CD8-positive, alpha-beta T cell (primary cell): ENCODE measurements at places on chromosomes 16 and 17.

DNA sequence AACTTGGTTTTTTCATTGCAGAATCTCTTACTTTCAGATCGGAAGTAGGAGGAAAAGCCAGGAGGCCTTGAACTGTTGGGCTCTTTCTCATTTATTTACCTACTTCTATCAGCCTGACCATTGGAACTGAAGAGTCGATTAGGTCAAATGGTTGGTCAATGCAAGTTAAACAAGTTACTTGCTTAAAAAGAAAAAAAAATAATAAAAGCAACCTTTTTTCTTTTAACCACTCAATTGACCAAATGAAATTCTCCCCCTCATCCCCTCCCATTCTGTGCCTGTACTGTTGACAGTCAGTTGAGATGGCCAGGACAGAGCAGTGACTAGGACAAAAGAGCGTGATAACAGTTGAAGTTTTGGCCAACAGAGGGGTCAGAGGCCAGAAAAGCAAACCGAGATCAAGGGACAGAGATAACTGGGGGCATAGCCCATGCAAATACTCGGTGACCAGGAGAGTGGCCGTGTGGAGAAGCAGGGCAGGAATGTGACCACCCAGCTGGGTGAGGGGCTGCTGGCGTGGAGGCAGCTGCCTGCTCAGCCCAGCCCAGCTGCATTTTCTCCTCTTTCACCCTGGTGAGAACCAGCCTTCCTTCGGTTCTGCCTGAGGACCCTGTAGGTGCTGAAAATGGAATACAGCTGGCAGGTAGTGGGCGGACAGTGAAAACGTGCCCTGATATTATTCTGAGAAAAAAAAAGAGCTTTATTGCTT lies 72.2 kb downstream of the HS3ST3B1 start:
- no peak for DNase-seq

- no peak for DNase-seq
These were observed 10.8 kb downstream of the C16orf90 start for GRCh38 chr16:3484318-3485096.

- DNase-seq: no peak
These were observed 7.0 kb downstream of the YPEL2 start for GRCh38 chr17:59338498-59338897.

DNA sequence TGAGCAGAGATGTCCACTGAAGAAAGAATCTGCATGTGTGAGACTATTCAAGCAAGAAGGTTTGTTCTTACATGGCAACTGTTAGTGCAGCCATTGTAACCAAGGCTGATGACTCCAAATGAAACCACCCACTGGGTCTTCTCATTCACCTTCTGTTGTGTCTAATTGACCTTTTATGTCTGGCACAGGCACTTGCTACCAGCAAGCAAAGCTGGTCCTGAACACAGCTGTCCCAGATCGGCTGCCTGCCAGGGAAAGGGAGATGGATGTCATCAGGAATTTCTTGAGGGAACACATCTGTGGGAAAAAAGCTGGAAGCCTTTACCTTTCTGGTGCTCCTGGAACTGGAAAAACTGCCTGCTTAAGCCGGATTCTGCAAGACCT lies 3.6 kb downstream of the CDC6 start:
- DNase-seq: no peak

- no peak for DNase-seq
These were observed 29.5 kb downstream of the MAP2K6 start for GRCh38 chr17:69444023-69444422.

DNA sequence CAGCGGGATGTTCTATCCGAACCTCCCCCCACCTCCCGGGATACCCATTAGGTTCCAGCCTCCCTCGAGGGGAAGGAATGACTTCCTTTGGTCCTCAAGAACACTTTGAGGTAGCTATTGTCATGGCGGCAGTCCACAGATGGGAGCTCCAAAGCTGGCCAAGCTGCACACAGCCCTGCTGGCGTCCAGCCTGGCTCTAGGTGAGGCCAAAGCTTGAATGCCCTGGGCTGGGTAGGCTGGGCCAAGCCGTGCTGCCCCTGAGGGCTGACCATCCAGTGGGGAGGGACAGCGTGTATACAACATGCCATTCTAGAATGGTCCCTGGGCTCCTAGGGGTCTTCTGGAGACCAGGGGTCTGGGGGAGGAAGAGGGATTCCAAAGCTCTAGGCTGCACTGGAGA lies 43.5 kb downstream of the PEMT start:
- no peak for DNase-seq

DNA sequence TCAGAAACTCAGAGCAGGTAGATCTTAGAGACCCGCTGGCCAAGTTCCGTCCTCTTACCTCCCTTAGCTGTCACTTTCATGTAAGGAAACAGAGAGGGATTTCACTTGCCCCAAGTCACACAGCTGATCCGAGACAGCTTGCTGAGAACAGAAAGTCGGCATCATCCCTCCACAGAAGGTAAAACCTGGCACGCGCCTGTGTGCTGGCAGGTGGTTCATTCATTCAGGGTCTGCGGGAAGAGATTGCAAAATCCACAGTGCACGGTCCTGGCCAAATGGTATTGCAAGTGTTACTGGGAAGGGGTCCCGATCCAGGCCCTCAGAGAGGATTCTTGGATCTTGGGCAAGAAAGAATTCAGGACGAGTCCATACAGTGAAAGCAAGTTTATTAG lies 139.4 kb upstream of the RPH3AL start:
- DNase-seq: no peak

GRCh38 chr17:8522577-8522976 lies 86.9 kb downstream of the NDEL1 start:
- no peak for DNase-seq

- DNase-seq: no peak
These were observed 1.2 kb downstream of the ARHGAP17 start for GRCh38 chr16:25013751-25014499.

DNA sequence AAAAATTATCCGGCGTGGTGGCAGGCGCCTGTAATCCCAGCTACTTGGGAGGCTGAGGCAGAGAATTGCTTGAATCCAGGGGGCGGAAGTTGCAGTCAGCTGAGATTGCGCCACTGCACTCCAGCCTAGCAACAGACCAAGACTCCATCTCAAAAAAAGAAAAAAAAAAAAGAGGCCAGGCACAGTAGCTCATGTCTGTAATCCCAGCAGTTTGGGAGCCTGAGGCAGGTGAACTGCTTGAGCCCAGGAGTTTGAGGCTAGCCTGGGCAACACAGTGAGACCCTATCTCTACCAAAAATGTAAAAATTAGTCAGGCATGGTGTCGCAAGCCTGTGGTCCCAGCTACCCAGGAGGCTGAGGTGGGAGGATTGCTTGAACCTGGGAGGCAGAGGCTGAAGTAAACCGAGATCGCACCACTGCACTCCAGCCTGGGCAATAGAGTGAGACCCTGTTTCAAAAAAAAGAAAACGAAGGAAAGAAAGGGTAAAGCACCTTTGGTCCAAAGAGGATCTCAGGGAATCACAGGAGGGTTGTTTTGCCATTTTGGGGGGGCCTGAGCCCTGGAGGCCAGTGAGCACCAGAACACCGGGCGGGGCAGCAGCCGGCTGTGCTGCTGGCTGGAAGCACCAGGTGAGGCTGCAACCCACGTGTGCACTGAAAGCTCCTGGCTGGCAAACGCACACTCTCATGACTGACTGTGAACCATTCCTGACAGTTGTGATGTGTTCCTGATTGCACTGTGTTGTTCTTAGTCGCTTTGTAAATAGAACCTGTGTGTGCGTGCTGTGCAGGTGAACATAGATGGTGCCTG lies 18.4 kb downstream of the HS3ST6 start:
- no peak for DNase-seq

DNA sequence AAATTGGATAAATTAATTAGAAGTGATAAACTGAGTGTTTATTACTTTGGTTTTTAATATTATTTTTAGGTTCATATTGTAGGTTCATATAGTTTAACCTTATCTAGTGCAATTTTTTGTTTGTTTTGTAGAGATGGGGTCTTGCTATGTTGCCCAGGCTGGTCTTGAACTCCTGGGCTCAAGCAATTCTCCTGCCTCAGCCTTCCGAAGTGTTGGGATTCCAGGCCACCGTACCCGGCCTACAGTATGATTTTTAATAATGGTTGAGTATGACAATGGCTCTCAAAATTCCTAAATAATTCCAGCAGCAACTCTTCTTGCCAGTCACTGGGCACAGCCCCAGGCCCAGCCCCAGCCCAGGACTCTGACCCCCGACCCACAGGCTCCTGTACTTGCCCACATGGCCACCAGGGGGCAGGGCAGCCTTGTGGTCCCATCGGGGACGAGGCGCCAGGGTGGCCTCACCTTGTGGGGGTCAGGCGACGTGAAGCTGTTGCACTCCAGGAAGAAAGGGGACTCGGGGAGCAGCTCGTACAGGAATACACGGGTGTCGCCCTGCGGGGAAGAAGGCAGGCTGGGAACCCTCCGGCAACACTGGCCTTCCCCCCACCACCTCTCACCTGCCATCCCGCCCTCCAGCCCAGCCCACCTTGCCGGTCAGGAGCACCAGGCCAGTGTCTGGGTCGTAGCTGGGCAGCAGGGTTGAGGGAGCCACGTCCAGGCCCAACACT lies 7.9 kb upstream of the PAM16 start:
- peak; percentile 73 for DNase-seq

- peak; percentile 58 for DNase-seq
These were observed at the start of gene ARHGAP23 for GRCh38 chr17:38428112-38428642. TSS of gene ARHGAP23 (plus strand) at chr17:38428464. CDS start at chr17:38428486, 22 bp downstream.

GRCh38 chr17:68257934-68258333 lies 10.1 kb downstream of the AMZ2 start:
- no peak for DNase-seq

GRCh38 chr16:734981-735881 lies 5.6 kb downstream of the CIAO3 start:
- DNase-seq: no peak

DNA sequence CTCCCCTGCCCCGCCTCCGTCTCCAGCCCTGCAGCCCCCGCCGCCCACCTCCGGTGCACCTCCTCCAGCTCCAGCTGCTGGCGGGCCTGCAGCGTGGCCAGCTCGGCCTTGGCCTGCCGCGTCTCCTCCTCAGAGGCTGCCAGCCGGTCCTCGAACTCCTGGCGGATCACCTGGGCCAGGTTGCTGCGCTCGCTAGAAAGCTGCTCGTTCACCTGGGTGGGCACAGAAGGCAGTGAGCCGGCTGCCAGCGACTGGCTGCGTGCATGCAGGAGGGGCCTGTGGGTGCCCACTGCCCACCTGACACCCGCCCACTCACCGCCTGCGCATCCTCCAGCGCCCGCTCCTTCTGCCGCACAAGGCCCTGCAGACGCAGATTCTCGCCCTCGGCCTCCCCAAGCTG lies 24.6 kb upstream of the AATK start:
- DNase-seq: no peak

- DNase-seq: no peak
These were observed 188.6 kb downstream of the ENGASE start for GRCh38 chr17:79263191-79263590.

DNA sequence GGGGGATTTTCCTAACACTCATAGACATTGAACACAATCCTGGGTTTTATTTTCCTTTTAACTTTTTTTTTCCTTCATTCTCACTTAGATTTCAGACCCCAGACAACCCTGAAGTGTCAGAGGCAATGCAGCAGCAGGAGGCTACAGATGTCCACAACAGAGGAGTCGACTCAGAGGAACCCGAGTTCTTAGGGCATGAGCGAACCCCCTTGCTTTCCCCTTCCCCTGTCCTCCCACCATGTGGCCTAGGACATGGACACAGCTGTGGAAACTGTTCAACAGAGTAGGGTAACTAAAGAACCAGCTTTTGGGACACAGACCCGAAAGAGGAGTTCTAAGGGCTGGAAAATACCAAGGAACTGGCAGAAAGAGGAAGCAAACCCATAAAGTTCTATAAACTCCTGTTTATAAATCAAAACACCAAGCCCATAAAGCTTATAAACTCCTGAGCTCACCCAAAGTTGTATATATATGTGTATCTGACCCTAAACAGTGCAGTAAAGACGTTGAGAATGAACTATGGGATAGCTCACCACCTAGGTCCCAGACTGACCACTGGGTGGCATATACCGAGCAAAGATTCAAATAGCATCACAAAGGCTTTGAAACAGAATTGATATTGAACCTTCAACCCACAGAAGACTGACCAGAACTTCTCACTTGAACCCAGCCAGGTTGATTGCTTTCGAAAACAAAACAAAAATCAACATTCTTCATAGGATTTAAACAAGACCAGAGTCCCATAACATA lies 33.9 kb downstream of the CMTM4 start:
- DNase-seq: peak; percentile 5

GRCh38 chr16:7382521-7382920 lies 49.9 kb downstream of the RBFOX1 start:
- no peak for DNase-seq

DNA sequence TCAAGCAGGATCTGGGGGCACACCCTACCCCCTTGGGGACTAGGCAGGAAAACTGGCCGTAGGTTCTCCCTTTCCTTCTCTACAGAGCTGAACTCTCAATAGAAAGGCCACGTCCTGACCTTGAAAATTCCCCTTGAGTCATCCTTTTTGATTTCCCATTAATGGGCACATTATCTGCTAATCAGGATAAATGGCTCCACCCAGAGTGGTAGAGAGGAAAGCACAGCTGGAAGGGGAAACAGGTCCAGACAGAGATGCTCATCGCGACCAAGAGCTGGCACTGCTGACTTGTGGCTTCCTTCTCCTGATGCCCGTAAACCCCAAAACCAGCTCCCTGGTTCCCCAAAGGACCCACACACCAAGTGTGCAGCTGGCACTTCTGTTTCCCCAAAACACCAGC lies 206.5 kb upstream of the CDH5 start:
- no peak for DNase-seq

DNA sequence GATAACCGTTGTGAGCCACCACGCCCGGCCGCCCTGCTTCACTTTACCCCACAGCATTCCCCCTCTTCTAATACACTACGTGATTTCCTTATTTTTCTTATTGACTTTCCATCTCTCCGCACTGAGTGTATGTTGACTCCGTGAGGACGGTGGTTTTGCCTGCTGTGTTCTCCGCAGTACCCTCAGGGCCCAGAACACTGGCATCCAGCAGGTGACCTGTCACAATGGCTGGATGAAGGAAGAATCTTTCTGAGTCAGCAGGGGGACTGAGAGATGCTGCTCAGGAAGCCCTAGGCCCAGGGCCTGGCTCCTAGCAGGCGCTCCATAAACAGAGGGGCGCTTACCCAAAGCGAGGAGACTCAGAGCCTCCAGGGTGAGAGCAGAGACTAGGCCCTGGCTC lies 79.5 kb downstream of the RTN4RL1 start:
- DNase-seq: no peak

- DNase-seq: peak; percentile 68
These were observed 334.5 kb downstream of the SEC14L1 start for GRCh38 chr17:77475016-77475976.
